ENCODE measurements at places on chromosomes 2 and 18. TPM values are rescaled to one million over a fixed set of nuclear protein-coding genes. Genes with fewer than 3 reads are reported as not detected.

Gene GALNT5
- 26.9 TPM for total RNA-seq

Gene CDH19
- total RNA-seq, result not detected

Gene ADCYAP1
- total RNA-seq, result not detected

Gene MITD1
- 25.7 TPM for total RNA-seq

Gene SLC9A4
- under 0.01 TPM for total RNA-seq

Gene WIPF1
- total RNA-seq, result 9.9 TPM

Gene CYP27C1
- total RNA-seq, result 0.18 TPM

Gene CD302
- 6.1 TPM for total RNA-seq

Gene B3GNT7
- total RNA-seq, result under 0.01 TPM

Gene TMEM237
- total RNA-seq, result 26.0 TPM

Gene SNRNP27
- total RNA-seq, result 31.3 TPM

Gene FAM237A
- not detected for total RNA-seq

Gene CFC1
- not detected for total RNA-seq

Gene CACNB4
- 1.1 TPM for total RNA-seq

Gene TNFAIP6
- 104 TPM for total RNA-seq

Gene GKN1
- not detected for total RNA-seq

Gene IMMT
- total RNA-seq, result 38.4 TPM

Gene ADAM23
- 8.2 TPM for total RNA-seq

Gene HMSD
- under 0.01 TPM for total RNA-seq

Gene C1QL2
- total RNA-seq, result not detected

Gene SKOR2
- not detected for total RNA-seq

Gene QPCT
- 9.5 TPM for total RNA-seq

Gene TUBB8B
- not detected for total RNA-seq

Gene SGO2
- 2.1 TPM for total RNA-seq

Gene KYNU
- 9.5 TPM for total RNA-seq

Gene TLX2
- total RNA-seq, result not detected
